ENCODE measurements at places on chromosomes 16 and 17. TPM values are rescaled to one million over a fixed set of nuclear protein-coding genes. Genes with fewer than 3 reads are reported as not detected.

Gene OR1E1
- total RNA-seq: not detected

Gene ITGAD
- total RNA-seq: 0.10 TPM

Gene TVP23B
- total RNA-seq: 38.3 TPM

Gene ZG16
- total RNA-seq: not detected

Gene CLDN6
- 0.59 TPM for total RNA-seq

Gene STAC2
- 1.5 TPM for total RNA-seq

Gene GRAPL
- total RNA-seq: 0.89 TPM

Gene TP53TG3
- not detected for total RNA-seq

Gene FBXO39
- total RNA-seq: 0.30 TPM

Gene ZNF778
- 4.7 TPM for total RNA-seq

Gene ACSM5
- 0.79 TPM for total RNA-seq

Gene ARL2BP
- total RNA-seq: 40.1 TPM

Gene SLC35G6
- total RNA-seq: not detected

Gene FBXO31
- total RNA-seq: 23.7 TPM

Gene TRPV3
- 13.5 TPM for total RNA-seq

Gene DPEP3
- total RNA-seq: not detected

Measured in skin of body (tissue), 3 donors.